Femur (tissue), 1 donor: ENCODE measurements at places on chromosomes 6 and 20.
A peak's percentile ranks its signal among the peaks of the same experiment; 100 is the strongest.

DNA sequence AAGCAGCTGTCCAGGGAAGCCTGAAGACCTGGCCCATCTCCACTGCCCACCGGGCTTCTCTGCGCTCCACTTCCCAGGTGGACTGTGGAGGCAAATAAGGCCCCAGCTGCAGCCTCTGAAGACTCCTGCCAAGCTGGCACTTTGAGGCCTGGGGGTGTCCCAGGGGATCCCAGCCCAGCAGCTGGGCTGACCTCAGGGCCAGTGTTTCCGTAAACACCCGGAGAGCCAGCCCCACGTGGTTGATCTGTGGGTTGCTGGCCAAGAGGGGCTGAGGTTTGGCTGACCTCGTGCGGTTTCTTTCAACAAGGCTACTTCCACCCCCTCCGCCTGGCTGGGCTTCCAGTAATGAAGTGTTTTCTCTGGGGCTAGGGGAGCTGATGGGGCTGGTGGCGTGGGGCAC lies 12.4 kb upstream of the CCN5 start:
- DNase-seq = peak; percentile 93

- no peak for DNase-seq
These were observed 33.9 kb upstream of the VGLL2 start for GRCh38 chr6:117231466-117231865.

DNA sequence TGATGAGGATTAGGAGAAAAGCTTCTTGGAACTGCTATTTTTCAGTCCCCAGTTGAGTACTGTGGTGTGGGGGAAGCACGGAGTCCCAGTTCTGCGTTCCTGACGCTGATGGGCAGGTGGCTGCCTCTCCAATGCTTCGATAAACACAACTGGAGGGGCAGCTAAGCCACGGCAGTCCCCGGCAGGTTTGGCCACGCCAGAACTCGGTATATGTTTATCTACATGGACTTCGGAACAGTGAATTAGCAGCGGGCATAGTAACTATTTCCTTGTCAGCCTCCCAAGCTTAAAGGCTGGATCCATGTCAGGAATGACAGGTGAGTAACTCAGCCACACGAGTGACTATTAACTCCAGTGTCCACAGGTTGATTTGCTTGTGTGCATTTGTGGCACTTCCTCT lies 354.4 kb downstream of the ZFAND3 start:
- no peak for DNase-seq

- DNase-seq = peak; percentile 83
These were observed at the start of gene CAP2 for GRCh38 chr6:17392978-17393891. CAP2 (plus strand) TSS chr6:17393595; CDS start chr6:17421556, 27,961 bp downstream.

GRCh38 chr6:137878486-137879285 lies 11.6 kb downstream of the TNFAIP3 start:
- no peak for DNase-seq

DNA sequence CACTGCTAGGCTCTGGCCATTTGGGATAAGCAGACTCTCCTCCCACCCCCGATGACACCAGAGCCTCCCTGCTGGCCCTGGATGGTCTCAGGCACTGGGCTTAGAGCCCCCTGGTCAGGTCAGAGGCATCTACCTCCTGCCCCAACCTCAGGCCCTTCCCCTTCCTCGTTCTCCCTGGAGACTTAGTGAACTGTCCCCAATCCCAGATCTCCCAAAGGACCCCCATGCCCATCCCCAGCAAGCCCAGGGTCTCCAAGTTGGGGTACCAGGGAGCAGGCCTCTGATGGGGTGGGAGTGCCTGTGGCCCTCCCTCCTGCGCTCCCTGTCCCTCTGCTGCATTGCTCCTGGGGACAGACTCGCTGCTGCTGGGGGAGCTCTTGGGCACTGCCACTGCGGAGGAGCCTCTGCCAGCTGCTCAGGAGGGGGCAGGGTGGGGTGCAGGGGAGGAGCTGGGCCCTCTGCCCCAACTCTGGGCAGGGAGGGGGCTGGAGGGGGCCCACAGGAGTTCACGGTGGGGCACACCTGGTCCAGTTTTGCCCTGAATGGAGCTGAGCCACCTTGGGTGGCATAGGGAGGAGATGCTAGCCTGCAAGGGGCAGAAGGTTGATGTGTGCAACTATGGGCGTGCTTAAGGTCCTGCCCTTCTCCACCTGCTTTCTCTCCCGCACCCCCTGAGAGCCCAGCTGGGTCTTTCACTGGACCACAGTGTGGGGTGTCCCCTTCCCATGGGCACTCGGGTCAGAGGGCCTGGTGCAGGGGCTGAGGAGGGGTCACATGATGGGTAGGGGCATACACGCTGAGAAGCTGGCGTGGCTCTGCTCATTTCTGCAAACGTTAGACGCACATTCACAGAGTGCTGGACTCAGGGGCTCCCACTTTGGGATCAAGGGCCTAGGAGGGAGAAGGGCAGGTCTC lies 40.4 kb downstream of the SPDEF start:
- DNase-seq = peak; percentile 13

GRCh38 chr20:31869942-31870725 lies at the start of the genes DUSP15 and TTLL9:
DUSP15 (minus strand) TSS chr20:31870527; CDS start chr20:31870337, 190 bp downstream.
TTLL9 (plus strand) TSS chr20:31870634; CDS start chr20:31871127, 493 bp downstream.
- peak; percentile 48 for DNase-seq

DNA sequence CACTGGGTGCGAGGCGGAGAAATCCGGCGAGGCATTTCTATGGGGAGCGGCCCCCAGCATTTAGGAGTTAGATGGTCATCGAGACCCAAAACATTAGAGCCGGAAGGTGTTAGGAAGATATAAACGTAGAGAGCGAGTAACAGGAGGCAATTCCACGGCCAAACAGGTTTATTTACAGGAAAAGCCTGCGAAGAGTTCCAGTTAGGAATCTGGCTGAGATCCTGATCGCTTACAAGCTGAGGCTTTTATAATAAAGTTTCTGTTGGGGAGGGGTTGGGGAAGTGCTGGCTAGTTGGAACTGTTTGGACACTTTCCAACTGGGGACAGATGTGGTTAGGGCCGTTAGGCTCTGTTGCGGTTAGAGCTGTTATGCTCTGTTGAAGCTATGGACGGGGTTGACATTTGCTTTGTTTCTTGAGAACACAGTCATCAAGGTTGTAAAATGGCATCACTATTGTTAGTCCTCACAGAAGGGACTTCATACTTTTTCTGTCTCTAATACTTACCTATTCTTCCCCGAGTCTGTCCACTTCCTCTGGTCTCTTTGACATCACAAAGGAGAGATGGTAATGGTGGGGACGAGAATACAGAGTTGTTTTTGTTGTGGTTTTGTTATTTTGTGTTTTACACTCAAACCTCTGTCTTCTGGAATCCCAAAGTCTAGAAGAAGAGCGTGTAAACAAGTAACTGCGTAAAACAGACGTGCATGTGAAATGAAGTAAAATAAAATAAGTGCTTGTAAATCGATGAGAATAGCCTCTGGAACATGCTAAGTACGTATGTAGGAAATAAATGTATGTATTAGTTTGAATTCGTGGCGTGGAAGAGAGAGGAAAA lies 554 bp upstream of the ZSCAN31 start:
- peak; percentile 76 for DNase-seq

- DNase-seq = no peak
These were observed 21.4 kb downstream of the JARID2 start for GRCh38 chr6:15267221-15267620.

DNA sequence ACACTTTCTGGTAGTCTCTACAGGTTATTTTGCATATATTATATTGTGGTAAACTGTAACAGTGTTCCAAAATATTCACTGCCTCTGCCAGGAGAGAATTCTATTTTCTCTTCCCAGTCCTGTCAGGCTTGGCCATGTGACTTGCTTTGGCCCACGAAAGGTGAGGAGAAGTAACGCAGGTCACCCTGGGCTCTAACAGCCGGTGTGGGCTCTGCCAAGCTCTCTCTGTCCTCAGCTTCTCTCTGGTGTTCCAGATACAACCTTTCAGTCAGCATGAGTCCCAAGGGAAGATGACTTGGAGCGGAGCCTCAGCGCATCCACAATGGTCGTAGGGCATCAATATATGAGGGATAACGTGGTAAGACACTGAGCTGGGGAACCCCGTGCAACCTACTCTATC lies 113.0 kb upstream of the RREB1 start:
- no peak for DNase-seq

GRCh38 chr20:45347936-45348778 lies at the start of gene SDC4:
SDC4 (minus strand) TSS chr20:45348424; CDS start chr20:45348384, 40 bp downstream.
- DNase-seq = peak; percentile 73
